ENCODE measurements at places on chromosomes 12 and 14.

GRCh38 chr12:78179346-78179745, 348.7 kb downstream of the NAV3 start:
- no peak for DNase-seq

DNA sequence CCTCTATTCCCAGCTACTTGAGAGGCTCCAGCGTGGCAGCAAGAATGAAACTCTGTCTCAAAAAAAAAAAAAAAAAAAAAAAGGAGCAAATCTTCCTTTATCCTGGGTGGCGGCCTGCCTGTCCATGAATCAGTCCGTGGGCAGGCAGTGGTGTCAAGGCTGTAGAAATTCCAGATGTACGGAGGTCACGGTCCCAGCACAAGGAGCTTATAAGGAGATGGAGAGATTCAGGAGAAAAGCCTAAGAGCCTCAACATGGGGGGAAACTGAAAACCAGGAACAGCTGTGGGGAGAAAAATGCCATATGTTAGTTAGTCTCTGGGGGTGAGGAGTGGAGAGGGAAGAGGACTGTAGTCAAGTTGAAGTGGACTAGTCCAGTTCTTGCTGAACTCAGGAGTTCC, 130.5 kb upstream of the CRY1 start:
- DNase-seq, result no peak

- no peak for DNase-seq
These were observed 36.7 kb upstream of the GPATCH2L start for GRCh38 chr14:76115010-76115422.

DNA sequence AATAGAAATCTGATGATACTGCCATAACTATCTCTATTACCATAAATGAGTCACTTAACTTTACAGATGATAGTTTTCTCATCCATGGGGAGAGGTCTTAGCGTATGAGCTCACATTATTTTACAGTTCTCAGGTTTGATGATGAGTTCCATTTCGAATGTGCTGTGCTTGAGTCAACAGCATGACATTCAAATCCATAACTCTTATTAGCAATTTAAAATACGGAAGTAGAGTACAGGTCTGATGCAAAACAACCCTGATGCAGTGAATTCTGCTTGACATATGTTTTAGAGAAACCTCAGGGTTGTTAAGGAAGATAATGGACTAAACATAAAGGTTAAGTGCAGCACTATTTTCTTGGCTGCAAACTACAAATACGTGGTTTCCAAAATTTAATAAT, 30.0 kb downstream of the C14orf39 start:
- DNase-seq, result no peak

DNA sequence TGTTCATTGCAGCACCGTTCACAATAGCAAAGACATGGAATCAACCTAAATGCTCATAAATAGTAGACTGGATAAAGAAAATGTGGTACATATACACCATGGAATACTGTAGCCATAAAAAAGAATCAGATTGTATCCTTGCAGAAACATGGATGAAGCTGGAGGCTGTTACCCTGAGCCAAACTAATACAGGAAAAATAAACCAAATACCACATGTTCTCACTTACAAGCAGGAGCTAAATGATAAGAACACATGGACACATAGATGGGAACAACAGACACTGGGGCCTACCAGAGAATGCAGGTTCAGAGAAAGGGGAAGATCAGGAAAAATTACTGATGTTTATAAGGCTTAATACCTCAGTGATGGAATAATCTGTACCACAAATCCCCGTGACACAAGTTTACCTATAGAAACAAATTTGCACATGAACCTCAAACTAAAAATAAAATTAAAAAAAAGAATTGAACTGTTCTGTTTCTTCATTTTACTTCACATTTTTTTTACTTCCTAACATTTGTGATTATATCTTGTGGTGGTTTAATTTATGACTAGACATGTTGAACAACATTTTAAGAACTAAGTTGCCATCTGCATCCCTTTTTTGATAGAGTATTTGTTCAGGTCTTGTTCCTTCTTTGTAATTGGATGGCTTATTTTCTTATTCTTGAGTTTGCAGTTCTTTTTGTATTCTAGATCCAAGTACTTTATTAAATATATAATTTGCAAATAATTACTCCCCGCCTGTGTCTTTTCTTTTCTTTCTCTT, 835.2 kb downstream of the FSCB start:
- no peak for DNase-seq

DNA sequence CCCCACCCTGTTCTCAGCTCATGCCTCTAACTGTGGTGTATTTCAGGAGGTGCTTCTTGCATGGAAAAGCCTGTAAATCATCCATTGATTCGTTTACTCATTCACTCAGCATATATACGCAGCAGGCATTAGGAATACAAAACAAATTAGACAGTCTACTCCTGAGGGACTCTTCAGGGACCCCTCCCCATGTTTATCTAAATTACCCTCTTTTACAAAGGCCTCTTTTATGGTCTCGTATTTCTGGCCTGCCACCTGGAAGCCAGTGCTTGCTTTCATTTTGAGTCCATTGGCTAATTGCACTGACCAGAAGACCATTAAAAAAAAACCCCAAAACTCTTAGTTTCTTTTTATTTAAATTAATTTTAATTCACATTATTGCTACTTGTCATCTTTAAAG, 134.4 kb downstream of the DACT1 start:
- no peak for DNase-seq

DNA sequence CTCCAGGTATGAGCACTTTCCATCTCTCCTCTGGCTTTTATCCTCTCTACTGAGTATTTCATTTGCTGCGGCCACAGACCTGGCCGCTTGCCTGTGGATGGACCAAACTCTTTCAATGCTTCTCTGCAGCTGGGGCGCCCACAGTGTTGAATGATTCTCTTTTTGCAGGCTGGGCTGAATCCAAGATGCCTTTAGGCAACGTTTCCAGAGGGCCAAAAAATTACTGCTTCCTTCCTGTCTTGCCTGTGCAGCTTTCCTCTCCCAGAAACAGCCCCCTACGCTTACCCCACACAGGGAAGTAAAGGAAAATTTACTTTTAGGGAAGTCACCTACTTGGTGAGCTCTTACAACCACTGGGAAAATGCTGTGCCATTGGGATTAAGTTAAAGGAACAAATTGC, 55.6 kb upstream of the JDP2 start:
- DNase-seq, result no peak

DNA sequence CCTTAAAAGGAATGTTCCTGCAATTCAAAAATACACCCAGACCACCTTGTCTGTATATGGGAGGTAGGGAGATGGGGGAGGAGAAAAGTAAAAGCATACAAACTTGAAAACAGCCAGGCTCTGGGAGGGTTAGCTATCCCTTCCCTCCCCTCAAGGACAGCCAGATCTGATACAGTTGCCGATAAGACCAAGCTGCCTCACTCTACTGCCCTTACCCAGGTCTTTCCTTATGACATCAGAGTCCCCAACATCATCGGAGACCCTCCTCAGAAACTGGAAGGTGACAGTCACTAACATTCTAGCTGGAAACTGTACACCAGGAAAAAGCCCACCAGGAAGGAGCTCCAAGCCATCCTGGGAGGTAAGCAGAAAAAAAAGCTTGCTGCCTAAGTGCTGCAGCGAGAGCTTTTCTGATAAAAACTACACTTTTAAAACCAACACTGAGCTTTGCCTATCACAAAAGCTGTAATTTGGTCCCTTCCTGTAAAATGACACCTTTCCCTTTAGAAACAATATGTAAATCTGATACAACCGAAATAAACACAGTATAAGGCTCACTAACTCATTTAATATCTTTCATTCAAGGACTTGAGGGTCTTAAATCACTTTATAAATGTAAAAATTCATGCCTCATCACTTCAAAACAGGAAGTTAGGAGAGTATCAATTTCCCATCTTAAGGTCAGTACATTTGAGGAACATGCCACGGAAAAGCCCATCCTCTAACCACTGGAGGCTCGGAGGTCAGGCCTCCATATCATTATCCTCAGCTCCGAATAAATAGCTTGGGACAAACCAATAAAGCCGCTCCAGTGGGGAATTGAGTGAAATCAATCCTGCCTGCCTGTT, 20.4 kb upstream of the PLEKHH1 start:
- DNase-seq, result no peak

DNA sequence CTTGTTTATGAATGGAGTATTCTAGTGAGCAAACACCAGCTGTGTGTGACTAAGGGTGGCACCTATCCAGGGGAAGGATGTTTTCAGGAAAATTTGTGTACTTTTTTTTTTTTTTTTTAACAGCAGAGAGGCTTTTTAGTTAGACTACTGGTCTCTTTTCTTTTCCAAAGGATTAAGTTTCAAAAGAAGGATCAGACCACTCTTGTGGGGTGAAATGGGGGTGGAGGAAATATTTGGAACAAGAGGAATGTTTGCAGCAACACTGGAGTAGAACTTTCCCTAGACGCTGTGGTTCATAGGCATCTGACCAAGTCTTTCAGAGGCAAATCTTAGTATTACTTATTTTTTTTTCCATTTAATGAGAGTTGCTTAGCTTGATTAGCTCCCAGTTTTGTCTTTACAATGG, 21.1 kb downstream of the NUBPL start:
- no peak for DNase-seq

- no peak for DNase-seq
These were observed 122.7 kb downstream of the KICS2 start for GRCh38 chr12:64099397-64099796.

GRCh38 chr12:84198294-84198946, 714.2 kb downstream of the SLC6A15 start:
- DNase-seq, result no peak

GRCh38 chr12:106794369-106794768, 19.9 kb downstream of the RIC8B start:
- DNase-seq, result no peak

GRCh38 chr12:111285200-111285599, 83.7 kb downstream of the PHETA1 start:
- no peak for DNase-seq

DNA sequence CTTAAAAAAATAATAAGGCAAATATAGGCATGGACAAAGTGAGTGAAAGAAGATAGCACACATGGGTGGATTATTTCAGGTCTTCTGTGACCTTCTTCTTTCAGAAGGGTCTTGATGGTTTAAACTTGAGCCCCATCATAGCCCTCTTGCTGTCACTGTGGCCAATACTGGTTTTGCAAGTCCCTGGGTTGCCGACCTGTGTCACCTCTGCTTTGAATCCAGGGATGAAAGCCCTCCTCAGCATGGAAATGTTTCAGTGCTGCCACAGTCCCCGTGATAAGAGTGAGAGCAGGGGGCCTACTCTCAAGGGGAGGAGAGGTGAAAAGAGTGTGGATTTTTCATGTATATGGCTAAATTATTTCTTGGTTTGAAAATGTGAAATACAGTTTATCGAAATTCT, 30.2 kb upstream of the ATF1 start:
- DNase-seq, result no peak
